Naive thymus-derived CD8-positive, alpha-beta T cell (primary cell): ENCODE measurements at places on chromosomes 1 and 21. TPM values are rescaled to one million over a fixed set of nuclear protein-coding genes. Genes with fewer than 3 reads are reported as not detected.

GRCh38 chr1:21946836-21947587 is 9.9 kb upstream of the HSPG2 start:
- DNase-seq = no peak

- no peak for DNase-seq
Observed at GRCh38 chr1:200215350-200215749, 187.8 kb downstream of the NR5A2 start.

GRCh38 chr1:218852527-218852926 is 321.2 kb upstream of the LYPLAL1 start:
- DNase-seq = no peak

DNA sequence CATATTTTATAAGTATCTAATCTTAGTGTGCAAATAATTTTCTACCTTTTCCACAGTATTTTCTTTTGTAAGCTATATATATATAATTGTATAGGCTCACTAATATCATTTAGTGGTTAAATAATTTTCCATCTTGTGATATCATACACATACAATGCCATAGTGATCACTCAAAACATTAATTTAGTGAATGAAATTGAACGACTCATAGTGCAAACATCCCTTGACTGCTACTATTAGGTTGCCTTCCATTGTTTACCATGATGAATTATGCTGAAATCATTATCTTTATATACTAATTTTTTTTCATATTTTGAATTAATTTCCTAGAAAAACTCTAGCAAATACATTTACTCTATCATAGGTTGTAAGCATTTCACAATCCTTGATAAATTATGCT is 127.1 kb downstream of the PCNX2 start:
- no peak for DNase-seq

Gene CFHR3
- total RNA-seq = not detected

Gene KCNT2
- not detected for total RNA-seq

Gene XCL2
- total RNA-seq = not detected

Gene SH2D1B
- 0.19 TPM for total RNA-seq

DNA sequence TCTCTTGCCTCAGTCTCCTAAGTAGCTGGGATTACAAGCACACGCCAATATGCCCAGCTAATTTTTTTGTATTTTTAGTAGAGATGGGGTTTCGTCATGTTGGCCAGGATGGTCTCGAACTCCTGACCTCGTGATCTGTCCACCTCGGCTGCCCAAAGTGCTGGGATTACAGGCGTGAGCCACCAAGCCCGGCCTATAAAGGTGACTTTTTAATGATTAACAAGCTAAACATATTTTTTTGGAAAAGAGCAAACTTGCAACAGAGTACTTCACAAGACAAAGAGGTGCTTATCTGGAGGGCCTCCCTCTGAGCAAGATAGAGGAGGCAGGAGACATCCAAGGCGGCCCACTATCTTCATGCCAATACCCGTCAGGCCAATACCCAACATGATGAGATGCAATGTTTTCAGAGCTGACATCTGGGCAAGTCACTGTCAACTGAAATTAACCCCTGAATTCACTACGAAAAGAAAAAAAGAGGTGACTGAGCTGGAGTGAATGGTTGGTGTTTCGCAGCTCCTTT is 10.5 kb downstream of the BCAR3 start:
- DNase-seq = no peak

DNA sequence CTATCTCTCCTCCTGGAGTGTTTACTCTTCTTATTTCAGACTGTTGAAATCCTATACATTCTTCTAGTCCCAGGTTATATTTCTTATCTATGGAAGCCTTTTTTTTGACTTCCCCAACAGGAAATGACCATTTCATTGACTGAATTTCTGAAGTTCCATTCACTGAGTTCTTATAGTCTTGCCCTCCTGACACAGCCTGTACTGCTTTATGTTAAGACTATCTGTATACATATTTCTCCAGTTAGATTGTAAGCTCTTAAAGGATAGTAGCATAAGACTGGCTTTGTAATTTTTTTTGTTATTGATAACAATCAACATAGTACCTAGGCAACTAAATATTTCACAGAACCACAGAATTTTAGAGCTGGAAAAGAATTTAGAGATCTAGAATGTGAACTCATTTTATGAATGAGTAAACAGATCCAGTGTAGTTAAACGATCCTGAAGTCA is 14.9 kb upstream of the MACF1 start:
- DNase-seq = no peak

GRCh38 chr1:113307771-113308445 is 82.4 kb upstream of the MAGI3 start:
- no peak for DNase-seq

GRCh38 chr1:54191525-54191924 is 8.3 kb downstream of the CYB5RL start:
- no peak for DNase-seq

Gene SYCP1
- total RNA-seq = not detected

Gene IFNLR1
- total RNA-seq = 5.5 TPM

Gene CGN
- 2.7 TPM for total RNA-seq

DNA sequence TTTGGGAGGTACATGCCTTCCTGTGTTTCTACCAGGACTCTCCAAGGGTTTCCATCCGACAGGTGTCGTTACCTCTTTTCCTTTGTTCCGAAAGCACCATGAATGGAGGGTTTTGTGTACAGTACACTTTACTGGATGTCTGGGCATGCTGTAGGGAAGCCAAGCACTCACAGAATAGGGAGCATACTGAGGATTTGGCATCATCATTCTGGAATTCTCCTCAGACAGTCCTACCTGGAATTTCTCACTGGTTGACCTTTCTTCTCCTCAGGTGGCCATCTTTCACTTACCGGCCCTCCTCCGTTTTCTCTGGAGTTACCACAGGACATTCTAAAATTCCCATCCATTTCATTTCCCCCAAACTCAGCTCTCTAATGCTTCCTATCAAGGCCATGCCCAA is 5.9 kb upstream of the MPL start:
- no peak for DNase-seq

DNA sequence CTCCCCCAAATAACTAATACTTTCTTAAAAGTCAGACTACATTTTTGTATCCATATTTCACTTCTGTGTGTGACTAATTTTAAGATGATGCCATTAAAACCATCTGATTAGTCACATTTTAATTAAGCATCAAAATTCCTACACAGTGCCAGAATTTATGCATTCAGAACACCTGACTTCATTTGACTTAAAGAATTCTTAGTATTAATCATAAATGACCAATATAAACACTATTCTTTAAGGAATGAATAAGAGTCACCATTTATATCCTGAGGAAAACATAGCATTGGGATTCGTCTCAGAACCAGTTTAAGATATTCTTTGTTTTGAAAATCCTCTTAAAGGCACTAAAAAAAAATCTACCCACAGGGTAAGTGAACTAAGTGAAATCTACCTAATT is 37.0 kb downstream of the TM2D1 start:
- DNase-seq = no peak

- no peak for DNase-seq
Observed at GRCh38 chr1:177922209-177922608, 47.6 kb downstream of the SEC16B start.

Gene RHD
- not detected for total RNA-seq

Gene GPR61
- total RNA-seq = 1.2 TPM

DNA sequence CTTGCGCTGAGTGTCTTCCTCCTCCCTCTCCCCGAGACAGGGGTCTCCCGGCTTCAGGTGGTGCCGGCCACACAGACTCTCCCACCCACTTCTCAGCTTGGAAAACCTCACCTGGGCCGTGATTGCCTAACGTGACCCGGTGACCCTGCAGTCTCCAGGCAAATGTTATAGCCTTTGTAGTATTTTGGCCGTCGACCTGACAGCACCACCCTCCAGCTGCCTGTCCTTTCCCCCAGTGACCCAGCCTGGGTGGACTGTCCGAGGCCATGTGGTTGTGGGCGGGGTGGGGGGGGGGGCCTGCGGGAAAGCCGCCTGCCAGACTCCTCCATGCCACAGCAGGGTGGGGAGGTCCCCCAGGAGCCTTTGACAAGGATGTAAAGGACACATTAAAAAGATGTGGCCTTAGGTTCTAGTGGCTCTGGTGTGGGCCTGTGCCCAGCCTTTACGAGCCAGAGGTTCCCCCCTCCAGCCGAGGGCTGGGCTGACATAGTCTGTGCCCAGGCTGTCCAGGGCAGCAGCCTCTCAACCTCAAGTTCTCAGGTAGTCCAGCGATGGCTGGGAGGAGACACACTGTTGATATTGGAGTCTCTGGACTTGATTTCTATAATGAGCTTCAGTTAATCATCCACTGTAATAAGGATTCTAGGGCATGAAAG is 8.1 kb downstream of the TOR3A start:
- no peak for DNase-seq

DNA sequence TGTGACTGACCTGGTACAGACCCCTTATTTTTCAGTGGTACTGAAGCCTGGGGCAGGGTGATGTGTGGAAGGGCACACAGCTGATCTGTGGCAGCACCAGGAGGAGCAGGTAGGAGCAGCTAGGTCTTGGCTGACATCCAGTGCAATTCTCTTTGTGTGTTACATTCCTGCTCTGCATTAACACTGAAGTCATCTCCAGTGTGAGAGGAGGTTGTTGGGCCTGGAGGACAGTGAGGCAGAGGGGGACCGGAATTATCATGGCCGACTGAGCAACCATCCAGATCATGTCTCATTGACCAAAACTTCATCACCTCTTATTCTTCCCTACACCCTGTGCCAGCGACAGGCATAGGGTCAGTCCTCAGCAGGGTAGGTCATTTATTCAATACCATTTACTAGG is 1.5 kb downstream of the SLAMF8 start:
- DNase-seq = no peak

GRCh38 chr1:50858761-50859160 is 101.3 kb downstream of the FAF1 start:
- DNase-seq = no peak

- no peak for DNase-seq
Observed at GRCh38 chr1:179788259-179788658, 45.2 kb downstream of the FAM163A start.

- DNase-seq = no peak
Observed at GRCh38 chr1:150366416-150367296, 2.7 kb downstream of the RPRD2 start.

Gene RAP1GAP
- total RNA-seq = 0.49 TPM

- DNase-seq = no peak
Observed at GRCh38 chr1:168293356-168293755, 12.7 kb downstream of the TBX19 start.

DNA sequence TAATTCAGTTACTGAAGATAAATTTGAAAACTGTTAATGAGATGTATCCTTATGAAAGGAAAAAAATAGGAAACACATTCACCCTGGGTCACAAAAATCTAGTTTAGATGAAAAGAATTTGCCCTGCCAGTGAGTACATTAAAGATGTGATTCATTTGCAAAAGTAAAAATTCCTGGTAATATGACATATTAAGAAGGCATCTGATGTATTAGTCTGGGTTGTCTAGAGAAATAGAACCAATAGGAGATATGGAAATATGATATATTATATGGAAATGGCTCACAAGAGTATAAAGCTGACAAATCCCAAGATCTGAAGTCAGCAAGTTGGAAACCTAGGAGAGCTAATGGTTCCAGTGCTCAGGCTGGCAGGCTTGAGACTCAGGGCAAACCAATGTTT is 153.8 kb downstream of the MRPL39 start:
- no peak for DNase-seq

- DNase-seq = no peak
Observed at GRCh38 chr1:31727849-31728248, 24.0 kb upstream of the COL16A1 start.

- DNase-seq = no peak
Observed at GRCh38 chr1:231883382-231883781, 256.8 kb downstream of the DISC1 start.

DNA sequence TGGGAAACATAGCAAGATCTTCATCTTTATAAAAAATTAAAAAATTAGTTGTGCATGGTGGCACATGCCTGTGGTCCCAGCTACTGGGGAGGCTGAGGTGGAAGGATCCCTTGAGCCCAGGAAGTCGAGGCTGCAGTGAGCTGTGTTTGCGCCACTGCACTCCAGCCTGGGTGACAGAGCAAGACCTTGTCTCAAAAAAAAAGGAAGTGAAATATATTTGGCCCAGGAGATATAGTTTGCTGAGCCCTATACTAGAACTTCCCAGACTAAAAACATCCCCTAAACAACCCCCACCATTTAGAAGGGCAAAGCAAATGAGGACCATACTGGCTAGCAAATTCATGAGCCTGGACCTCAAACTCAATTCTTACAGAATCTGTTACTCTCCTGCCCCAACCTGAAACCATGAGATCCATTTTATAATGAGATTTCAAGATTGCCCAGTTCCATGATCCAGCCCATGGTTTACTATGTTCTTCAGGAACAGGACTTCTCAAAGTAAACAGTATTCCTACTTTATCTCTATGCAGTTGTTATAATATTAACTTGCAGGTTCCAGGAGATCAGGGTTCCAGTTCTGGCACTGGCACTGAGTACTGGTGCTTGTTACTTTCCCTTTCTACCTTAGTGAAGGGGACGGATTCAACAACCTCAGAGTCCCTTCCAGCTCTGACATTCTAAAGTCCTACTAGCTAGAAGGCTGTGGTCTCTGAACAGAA is 48.9 kb upstream of the TADA1 start:
- no peak for DNase-seq

DNA sequence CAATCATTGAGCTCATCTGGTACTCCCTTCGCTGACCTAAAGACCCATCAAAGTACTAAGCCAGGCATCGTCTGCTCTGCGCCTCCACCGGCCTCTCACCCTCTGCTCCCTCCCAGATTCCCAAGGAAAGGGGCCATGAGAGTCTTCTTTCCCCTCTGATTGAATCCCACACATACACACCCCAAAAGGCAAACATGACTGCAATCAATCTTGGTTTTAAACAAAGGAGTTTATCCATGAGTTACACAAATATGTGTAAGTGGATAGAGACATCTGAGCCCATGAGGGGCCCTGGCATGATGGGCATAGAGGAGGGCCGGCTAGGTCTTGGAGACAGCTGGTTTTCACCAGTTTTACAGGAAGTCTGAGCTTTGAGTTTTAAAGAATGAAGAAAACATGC is 50.9 kb downstream of the CAPN2 start:
- DNase-seq = no peak

- no peak for DNase-seq
Observed at GRCh38 chr1:162371611-162372010, 5.0 kb downstream of the SPATA46 start.

Gene BGLAP
- 6.5 TPM for total RNA-seq

- no peak for DNase-seq
Observed at GRCh38 chr1:201383647-201384405, 6.3 kb upstream of the TNNT2 start.

- no peak for DNase-seq
Observed at GRCh38 chr1:1373815-1374588, 1.0 kb downstream of the AURKAIP1 start.

Gene WNT9A
- total RNA-seq = not detected

DNA sequence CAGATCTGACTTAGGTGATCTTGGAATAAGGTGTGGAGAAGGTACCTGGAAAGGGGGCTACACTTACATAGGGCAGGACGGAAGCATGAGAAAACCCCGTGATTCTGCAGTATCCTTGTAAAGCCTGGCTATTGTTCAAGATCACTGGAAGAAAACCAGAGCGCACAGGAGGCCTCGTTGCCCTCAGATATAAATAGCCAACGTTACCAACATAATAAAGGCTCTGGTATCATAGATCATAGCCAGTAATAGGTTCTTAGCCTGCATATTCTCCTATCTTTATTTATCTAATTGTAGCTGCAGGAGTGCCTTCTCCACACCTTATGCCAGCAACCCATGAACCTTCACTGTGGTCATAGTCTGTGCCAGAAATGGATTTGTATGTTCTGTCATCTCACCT is 35.9 kb upstream of the MPZL1 start:
- no peak for DNase-seq

Gene PATJ
- 33.8 TPM for total RNA-seq

Gene AP4B1
- 75.2 TPM for total RNA-seq

- no peak for DNase-seq
Observed at GRCh38 chr1:1397839-1398523, 1.2 kb downstream of the CCNL2 start.

Gene CCDC185
- not detected for total RNA-seq

Gene TACSTD2
- total RNA-seq = not detected

Gene OR2AK2
- not detected for total RNA-seq
